ENCODE measurements at places on chromosomes 13 and 19. TPM values are rescaled to one million over a fixed set of nuclear protein-coding genes. Genes with fewer than 3 reads are reported as not detected.

The ANGPTL8 gene
- not detected for total RNA-seq

The PRKD2 gene
- total RNA-seq: 101 TPM

The ADAT3 gene
- 11.7 TPM for total RNA-seq

The IGLON5 gene
- total RNA-seq: not detected

The SHANK1 gene
- total RNA-seq: 1.9 TPM

The FUT1 gene
- total RNA-seq: 5.2 TPM

The PPFIA3 gene
- total RNA-seq: 2.6 TPM

The VSIG10L gene
- 0.62 TPM for total RNA-seq

The KLHL1 gene
- not detected for total RNA-seq

The RHPN2 gene
- total RNA-seq: 3.3 TPM

The RPS16 gene
- total RNA-seq: 1,735 TPM

The COL4A2 gene
- 792 TPM for total RNA-seq

The CGB5 gene
- not detected for total RNA-seq

GRCh38 chr13:84999252-84999651 is 800.0 kb downstream of the SLITRK6 start:
- no peak for DNase-seq

DNA sequence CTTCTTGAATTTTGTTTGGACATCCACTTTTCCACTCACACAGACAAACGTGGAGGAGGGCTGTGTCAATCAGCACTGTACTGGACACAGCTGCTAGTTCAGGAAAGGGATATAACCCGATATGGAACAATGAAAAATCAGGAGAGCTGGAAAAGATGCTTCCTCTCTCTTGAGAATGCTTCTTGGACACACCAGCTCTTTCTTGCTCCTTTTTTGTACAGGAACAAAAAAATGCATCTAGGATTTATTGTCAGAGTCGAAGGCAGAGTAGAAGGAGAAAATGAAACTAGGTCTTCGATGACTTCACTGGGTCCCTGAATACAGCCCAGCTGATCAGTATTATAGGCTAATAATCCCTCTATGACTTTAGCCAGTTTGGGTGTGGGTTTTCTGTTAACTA is 62.2 kb downstream of the PEG3 start:
- no peak for DNase-seq

GRCh38 chr13:110637747-110638146 is 22.4 kb downstream of the NAXD start:
- DNase-seq: no peak

GRCh38 chr13:97435794-97436193 is 1.8 kb downstream of the RAP2A start:
- DNase-seq: peak; percentile 23

GRCh38 chr19:58228585-58229254 is at the start of gene ZNF544:
Gene ZNF544 (plus strand): TSS chr19:58228914. CDS start chr19:58244024, 15,110 bp downstream.
- peak; percentile 84 for DNase-seq

DNA sequence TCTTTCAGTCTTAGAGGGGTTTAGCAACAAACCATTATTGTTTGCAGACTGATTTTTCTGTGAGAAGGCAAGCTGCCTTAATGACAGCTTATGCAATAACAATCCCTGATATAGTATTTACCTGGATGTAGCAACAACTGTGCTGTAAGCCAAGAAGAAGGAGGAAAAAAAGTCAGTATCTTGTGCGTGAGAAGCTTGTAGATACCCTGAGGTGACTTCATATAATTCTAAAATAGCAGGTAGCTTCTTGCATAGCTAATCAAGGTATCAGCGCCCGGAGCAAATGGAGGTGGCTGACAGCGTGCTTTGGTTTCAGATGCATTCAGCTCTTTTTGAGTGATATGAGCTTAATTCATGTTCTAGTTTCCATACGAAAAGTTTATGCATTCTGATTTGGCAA is 309.8 kb downstream of the KLF5 start:
- DNase-seq: no peak

DNA sequence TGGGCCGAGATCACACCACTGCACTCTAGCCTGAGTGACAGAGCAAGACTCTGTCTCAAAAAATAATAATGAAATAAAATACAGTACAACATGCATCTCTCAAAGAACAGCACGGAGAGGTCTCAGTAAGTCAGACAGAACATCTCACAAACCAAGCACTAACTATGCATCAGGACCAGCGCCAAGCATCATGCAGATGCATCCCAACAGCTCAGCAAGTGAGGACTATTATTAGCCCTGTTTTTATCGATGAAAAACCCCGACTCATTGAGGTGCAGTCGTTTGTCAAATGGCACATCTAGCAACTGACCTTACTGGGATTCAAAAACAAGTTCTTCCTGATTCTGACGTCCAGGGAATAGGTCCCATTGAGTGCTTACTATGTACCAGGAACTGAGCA is 3.8 kb downstream of the C19orf47 start:
- no peak for DNase-seq

DNA sequence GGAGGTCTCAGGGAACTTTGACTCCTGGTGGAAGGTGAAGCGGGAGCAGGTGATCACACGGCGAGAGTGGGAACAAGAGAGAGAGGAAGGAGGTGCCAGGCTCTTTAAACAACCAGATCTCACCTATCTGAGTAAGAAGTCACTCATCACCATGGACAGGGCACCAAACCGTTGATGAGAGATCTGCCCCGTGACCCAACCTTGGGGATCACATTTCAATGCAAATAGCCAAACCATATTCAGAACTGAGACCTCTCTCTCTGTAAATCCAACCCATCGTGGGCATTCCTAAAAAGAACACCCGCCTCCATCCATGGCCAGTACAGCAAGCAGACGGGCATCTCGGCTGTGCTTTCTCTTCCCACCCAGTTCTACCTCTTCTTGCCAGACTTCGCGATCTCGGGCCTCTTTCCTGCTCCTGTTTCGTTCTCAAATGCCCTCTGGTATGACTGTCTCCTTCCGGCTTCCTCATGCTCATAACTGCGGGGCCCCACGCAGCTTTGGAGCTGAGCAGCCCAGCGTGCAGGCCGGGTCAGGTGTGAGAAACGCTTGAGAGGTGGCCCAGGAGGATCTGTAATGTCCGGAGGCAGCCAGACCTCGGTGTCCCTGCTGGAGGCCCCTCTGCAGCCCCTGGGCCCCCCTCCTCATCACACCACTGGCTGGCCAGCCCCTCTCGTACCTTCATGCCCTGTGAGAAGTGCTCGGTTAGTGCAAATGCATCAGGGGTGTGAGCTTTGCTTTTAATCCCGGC is 97.0 kb upstream of the GPR183 start:
- DNase-seq: no peak

GRCh38 chr13:72726726-72727416 is 558 bp downstream of the MZT1 start:
- no peak for DNase-seq

- DNase-seq: no peak
Measured at GRCh38 chr19:22530042-22530441, 104.1 kb upstream of the ZNF492 start.

- no peak for DNase-seq
Measured at GRCh38 chr13:23701186-23701585, 131.0 kb downstream of the TNFRSF19 start.

- no peak for DNase-seq
Measured at GRCh38 chr19:53357821-53358581, 7.5 kb upstream of the ZNF525 start.

DNA sequence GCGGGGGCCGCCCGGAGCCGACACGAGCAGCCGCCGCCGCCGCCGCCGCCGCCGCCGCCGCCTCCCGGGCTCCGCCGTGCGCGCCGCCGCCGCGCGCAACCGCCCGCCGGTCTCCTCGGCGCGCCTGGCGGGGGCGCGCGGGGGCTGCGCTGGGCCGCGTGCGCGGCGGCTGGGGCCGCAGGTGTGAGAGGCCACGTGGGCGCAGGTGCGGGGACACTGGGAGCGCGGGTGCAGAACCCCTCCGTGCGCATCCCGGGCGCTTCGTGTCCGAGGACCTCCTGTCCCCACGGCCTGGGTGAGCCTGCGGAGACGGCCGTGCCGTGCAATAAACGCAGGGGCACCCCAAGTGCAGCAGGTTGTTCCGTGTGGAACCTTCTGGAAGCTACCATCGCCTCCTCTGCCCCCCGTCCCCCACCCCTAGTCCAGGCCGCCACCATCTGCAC is at the start of gene LINGO3:
LINGO3 (minus strand) TSS at position 41 of the 443 bp plus-strand sequence. CDS start 16,378 bp downstream, outside the sequence.
- DNase-seq: no peak

DNA sequence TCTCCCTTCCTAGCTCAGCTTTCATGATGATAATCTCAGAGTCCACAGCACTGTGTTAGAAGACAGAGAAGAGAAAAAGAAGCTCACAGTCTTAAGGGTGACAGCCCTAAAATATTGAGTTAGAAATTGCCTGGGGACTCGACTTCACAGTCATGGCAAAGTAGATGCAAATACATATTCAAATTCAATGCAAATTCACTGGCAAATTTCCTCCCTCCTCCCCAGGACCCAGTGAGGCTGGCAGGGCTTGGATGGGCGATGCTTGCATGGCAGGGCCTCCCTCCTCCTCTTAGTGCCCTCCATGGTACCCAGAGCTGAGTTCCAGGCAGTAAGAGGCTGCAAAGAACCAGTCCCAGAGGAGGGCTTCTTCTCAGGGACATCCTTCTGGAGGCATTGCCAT is 115.6 kb upstream of the UQCRFS1 start:
- no peak for DNase-seq

- DNase-seq: no peak
Measured at GRCh38 chr13:67130444-67130843, 99.7 kb downstream of the PCDH9 start.

GRCh38 chr13:65856431-65856830 is 1373.7 kb downstream of the PCDH9 start:
- no peak for DNase-seq

DNA sequence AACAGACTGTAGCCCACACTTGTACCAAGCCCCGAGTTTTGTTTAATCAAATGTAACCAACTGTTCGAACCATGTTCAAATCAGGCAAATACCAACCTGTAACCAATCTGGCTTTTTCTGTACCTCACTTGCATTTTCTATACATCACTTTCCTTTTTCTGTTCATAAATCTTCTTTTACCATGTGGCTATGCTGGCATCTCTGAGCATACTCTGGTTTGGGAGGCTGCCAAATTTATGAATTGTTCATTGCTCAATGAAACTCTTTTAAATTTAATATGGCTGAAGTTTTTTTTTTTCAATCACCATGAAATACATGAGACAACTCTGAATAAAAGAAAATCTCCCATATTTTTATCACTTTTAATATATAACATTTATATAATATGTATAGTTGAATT is 256.1 kb downstream of the SLITRK6 start:
- DNase-seq: no peak

- DNase-seq: no peak
Measured at GRCh38 chr13:102911336-102911735, 65.5 kb downstream of the ERCC5 start.

DNA sequence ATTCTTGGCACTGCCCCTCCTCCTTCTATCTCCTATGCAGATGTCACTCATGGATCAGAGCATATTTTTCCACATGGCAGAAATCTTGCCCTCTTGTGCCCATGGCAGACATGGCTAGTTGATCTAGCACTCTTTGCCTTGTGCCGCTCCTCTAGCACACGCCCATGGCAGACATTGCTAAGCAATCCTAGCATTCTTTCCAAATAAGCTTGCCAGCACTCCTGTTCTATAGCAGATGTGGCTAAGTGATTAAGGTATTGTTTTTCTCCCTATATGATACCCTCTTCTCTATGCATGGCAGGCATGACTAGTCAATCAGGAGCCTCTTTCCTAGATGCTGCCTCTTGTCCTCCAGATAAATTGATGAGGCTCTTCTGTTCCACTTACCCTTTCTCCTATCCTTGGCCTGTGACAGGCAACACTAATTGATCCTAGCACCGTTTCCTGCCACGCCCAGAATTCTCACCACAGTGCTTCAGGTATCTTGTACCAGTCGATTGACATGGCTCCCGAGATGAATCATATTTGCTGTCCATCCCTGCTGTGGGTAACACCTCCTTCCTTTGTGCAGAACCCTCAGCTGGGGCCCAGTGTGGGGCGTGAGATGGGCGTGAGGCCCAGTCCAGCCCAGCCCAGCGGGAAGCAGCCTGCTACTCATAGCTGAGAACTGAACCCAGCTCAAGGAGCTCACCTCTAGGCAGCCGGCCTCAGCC is 26.9 kb downstream of the TMED1 start:
- no peak for DNase-seq

- no peak for DNase-seq
Measured at GRCh38 chr13:30105381-30105780, 202.0 kb downstream of the KATNAL1 start.

DNA sequence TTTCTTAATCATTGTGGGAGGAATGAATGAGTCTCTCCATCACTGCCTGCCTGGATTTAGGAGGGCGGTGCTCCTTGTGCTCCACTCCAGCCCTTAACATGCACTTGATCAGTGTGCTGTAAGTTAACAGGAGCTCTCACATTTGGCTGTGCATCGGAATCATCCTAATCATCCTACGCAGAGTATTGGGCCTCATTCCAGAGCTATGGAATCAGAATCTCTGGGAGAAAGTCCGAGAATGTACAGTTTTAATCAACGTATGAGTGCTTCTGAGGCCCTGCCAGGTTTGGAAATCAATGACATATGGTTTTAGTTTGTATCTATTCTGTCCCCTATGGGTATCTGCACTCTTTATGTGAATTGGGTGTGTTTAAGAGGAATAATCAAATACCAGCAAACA is 34.9 kb upstream of the DCLK1 start:
- DNase-seq: no peak

- no peak for DNase-seq
Measured at GRCh38 chr19:3367628-3368440, 1.5 kb downstream of the NFIC start.

- DNase-seq: no peak
Measured at GRCh38 chr13:100447831-100448230, 140.8 kb downstream of the GGACT start.

DNA sequence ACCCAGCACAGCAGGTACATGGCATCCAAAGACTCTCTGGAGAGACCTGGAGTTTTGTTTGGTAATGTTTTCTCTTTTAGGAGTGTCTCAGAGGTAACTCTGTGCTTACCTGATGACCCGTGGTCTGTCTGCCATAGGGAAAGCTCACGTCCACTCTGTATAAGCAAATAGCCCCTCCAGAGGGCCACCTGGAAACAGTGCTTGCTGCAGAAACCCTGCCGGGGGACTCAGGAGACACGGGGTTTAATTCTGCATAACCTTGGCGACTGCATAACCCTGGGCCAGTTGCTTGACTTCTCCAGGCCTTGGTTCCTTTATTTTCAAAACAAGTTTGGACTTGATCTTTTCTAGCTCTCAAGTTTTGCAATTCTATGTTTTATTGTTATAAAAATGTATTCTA is 187.2 kb upstream of the SOX1 start:
- DNase-seq: no peak

GRCh38 chr19:2865334-2866100 is 1.6 kb upstream of the ZNF556 start:
- no peak for DNase-seq

DNA sequence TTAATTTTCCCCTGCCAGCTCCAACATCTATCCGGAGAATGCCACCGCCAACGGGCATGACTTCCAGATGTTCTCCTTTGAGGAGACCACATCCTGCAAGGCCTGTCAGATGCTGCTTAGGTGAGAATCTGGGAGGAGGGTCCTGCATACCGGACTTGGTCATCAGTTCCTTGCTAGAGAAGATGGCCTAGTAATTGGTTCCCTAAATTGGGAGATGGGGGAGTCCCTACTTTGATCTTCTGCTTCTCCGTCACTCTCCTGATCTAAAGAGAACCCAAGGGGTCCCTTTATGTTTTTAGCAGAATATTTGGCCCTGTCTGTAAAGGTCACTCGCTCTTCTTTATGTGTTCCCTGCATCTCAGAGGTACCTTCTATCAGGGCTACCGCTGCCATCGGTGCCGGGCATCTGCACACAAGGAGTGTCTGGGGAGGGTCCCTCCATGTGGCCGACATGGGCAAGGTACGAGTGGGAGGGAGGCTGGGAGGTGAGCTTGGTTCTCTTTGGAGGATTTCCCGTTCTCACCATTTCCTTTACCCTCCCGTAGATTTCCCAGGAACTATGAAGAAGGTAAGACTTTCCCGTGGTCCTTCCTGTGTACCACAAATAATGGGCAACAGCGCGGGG is 54.1 kb upstream of the ADGRE1 start:
- DNase-seq: no peak

All from endothelial cell of umbilical vein (primary cell).